ENCODE measurements at places on chromosomes 4 and X. TPM values are rescaled to one million over a fixed set of nuclear protein-coding genes. Genes with fewer than 3 reads are reported as not detected.

The POLA1 gene
- 3.5 TPM for total RNA-seq

The MAPK10 gene
- 10.5 TPM for total RNA-seq

The HSD17B13 gene
- 0.72 TPM for total RNA-seq

The CSAG1 gene
- not detected for total RNA-seq

The DIPK2B gene
- 2.3 TPM for total RNA-seq

The BMP3 gene
- not detected for total RNA-seq

The SLC9B1 gene
- total RNA-seq = 0.41 TPM

The ARMCX1 gene
- 8.9 TPM for total RNA-seq

All from pancreas (tissue), 10 donors.